Muscle of leg (tissue), 16 donors: ENCODE measurements at places on chromosomes 1 and 21. TPM values are rescaled to one million over a fixed set of nuclear protein-coding genes. Genes with fewer than 3 reads are reported as not detected.

Gene SPATA45
- not detected for polyA plus RNA-seq

Gene ALPL
- 3.2 TPM for polyA plus RNA-seq

Gene ICOSLG
- polyA plus RNA-seq: 8.6 TPM

Gene FCRLA
- 0.74 TPM for polyA plus RNA-seq

Gene TIE1
- 44.5 TPM for polyA plus RNA-seq

Gene OLFML2B
- polyA plus RNA-seq: 150 TPM

Gene CD2
- polyA plus RNA-seq: 0.28 TPM

Gene PTPRU
- polyA plus RNA-seq: 9.0 TPM

Gene MFAP2
- polyA plus RNA-seq: 150 TPM

GRCh38 chr21:31682620-31683019 is 23.1 kb downstream of the SOD1 start:
- H3K36me3 ChIP-seq: peaks cover 30% of the 10 kb centered on the region
- no peaks in the 10 kb centered on the region for H3K27me3 ChIP-seq
- no peak overlapping the region for H3K27ac ChIP-seq
- H3K4me3 ChIP-seq: no peak overlapping the region
- H3K4me1 ChIP-seq: no peaks in the 10 kb centered on the region

DNA sequence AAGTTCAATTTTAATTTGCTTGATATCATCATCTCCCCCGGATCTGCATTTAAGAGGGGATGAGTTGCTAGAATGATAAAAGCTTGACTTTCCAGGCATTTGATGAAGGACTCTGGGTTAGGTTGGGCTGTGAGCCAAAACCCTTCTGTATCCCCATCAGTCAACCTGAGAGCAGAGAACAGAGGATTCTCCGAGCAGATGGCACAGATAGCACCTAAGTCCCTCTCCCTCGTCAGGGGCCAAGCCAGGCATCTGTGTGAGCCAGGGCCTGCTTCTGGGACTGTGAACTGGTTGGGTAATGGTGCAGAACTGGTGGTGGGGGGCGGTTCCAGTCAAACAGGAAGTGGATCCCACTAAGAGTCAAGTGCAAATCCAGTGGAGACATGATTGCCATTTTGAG is 205.8 kb downstream of the TNR start:
- H3K36me3 ChIP-seq: no peaks in the 10 kb centered on the region
- H3K4me3 ChIP-seq: no peak overlapping the region
- no peak overlapping the region for H3K27ac ChIP-seq
- H3K4me1 ChIP-seq: no peaks in the 10 kb centered on the region
- no peaks in the 10 kb centered on the region for H3K27me3 ChIP-seq
- DNase-seq: no peak

- H3K27me3 ChIP-seq: no peaks in the 10 kb centered on the region
- H3K4me1 ChIP-seq: no peaks in the 10 kb centered on the region
- DNase-seq: peak; percentile 24
- H3K36me3 ChIP-seq: no peaks in the 10 kb centered on the region
Measured at GRCh38 chr1:40394491-40395172, 21.1 kb downstream of the SMAP2 start.

GRCh38 chr1:82453511-82454185 is 652.9 kb downstream of the ADGRL2 start:
- DNase-seq: no peak
- no peak overlapping the region for H3K4me3 ChIP-seq
- no peaks in the 10 kb centered on the region for H3K4me1 ChIP-seq
- no peaks in the 10 kb centered on the region for H3K27me3 ChIP-seq

DNA sequence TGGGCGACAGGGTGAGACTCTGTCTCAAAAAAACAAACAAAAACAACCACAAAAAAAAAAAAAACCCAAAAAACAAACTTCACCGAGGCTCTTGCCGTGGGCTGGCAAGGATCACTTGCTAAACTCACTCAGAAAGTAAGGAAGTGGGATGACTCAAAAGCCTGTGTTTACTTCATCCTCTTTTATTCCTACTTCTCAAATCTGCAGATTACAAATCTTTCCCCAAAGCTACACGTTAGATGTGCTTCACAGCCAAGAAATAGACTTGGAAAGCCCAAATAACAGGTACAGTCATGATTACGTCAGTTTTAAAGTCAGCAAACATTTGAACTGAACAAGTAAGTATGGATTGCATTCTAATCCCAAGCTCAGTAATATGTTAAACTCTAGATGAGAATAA is 359.3 kb downstream of the ADGRL2 start:
- no peaks in the 10 kb centered on the region for H3K27me3 ChIP-seq
- H3K27ac ChIP-seq: peak overlapping the region; percentile 31
- H3K4me3 ChIP-seq: no peak overlapping the region
- no peaks in the 10 kb centered on the region for H3K36me3 ChIP-seq

- H3K27me3 ChIP-seq: no peaks in the 10 kb centered on the region
- DNase-seq: peak; percentile 90
- peak overlapping the region; percentile 62 for H3K4me3 ChIP-seq
- H3K36me3 ChIP-seq: peaks cover 11% of the 10 kb centered on the region
Measured at GRCh38 chr1:156291226-156292061, 4.0 kb downstream of the GLMP start.

- H3K4me3 ChIP-seq: no peak overlapping the region
- H3K4me1 ChIP-seq: peaks cover 27% of the 10 kb centered on the region
- DNase-seq: peak; percentile 49
- H3K27me3 ChIP-seq: no peaks in the 10 kb centered on the region
- H3K27ac ChIP-seq: no peak overlapping the region
Measured at GRCh38 chr1:156464335-156464734, 36.2 kb downstream of the MEF2D start.

DNA sequence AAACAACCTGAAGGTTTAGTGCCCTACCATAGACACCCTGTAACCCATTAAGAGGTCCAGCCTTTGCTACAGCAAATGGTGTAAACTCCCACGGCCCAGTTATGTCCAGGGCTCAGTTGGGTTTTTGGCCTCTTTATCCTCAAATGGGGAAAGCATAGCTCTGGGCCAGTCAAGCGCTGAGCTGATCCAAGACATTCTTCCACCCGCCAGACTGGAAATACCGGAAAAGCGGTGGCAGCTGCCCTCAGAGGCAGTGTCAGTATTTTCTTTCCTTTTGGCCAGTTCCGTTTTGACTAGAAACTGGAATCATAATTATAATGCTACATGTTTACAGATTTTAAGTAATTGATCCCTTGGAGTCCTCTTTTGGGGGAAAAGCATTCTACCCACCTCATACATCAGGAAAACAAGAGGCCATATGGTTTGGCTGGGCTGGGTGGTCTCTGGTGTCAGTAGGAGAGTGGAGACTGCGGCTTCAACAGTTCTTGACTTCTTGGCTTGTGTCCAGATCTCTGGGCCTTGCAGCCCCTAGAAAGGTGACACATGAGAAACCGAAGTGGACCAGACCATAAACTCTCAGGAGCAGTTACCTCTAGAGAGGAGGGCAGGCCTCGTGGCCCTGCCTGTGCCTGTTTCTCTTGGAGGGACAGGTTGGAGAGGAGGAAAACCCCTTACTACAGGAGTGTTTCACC is 30.2 kb upstream of the CLDN14 start:
- no peaks in the 10 kb centered on the region for H3K27me3 ChIP-seq
- no peaks in the 10 kb centered on the region for H3K36me3 ChIP-seq
- no peak overlapping the region for H3K4me3 ChIP-seq
- peak; percentile 20 for DNase-seq
- peaks cover 16% of the 10 kb centered on the region for H3K4me1 ChIP-seq

DNA sequence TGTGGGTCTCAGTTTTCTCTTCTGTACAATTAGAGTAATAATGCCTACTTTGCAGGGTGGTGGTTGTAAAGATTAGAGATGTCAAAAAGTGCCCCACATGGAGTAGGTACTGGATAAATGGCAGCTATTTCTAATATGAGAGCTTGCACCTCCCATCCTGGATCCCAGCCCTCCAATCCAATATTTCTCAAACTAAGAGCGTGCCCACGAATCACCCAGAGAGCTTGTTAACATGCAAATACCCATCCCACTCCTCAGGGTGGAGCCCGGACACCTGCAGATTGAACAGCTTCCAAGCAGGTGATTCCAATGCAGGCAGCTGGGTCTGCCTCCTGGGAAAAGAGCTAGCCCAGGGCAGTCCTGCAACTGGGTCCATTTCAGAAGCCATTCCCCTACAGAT is 33.0 kb downstream of the LRRN2 start:
- peaks cover 25% of the 10 kb centered on the region for H3K27me3 ChIP-seq
- H3K4me1 ChIP-seq: no peaks in the 10 kb centered on the region
- H3K4me3 ChIP-seq: no peak overlapping the region
- H3K27ac ChIP-seq: no peak overlapping the region
- H3K36me3 ChIP-seq: no peaks in the 10 kb centered on the region
- no peak for DNase-seq

DNA sequence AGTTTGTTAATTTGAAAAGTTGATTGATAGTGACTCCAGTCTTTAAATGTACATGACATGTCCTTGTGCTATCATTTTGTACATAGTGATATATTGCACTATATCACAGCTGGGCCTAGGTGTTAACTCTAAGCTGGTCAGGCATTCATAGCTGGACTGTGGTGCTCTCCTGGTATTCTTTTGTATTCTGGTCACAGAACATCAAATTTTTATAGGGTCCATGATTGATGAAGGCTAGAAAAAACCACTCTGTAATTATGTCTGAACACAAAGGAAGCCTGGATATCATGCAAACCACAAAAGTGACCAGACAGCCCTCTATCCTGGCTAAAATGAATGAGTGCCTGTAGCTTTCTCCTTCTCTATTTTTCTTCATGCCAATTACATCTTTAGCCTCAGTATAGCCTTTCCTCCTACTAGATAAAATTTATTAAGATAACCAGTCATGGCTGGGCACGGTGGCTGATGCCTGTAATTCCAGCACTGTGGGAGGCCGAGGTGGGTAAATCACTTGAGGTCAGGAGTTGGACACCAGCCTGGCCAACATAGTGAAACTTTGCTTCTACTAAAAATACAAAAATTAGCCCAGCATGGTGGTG is 134.9 kb upstream of the B3GALT2 start:
- H3K4me3 ChIP-seq: no peak overlapping the region
- DNase-seq: no peak
- no peaks in the 10 kb centered on the region for H3K27me3 ChIP-seq
- H3K36me3 ChIP-seq: no peaks in the 10 kb centered on the region
- H3K4me1 ChIP-seq: no peaks in the 10 kb centered on the region

DNA sequence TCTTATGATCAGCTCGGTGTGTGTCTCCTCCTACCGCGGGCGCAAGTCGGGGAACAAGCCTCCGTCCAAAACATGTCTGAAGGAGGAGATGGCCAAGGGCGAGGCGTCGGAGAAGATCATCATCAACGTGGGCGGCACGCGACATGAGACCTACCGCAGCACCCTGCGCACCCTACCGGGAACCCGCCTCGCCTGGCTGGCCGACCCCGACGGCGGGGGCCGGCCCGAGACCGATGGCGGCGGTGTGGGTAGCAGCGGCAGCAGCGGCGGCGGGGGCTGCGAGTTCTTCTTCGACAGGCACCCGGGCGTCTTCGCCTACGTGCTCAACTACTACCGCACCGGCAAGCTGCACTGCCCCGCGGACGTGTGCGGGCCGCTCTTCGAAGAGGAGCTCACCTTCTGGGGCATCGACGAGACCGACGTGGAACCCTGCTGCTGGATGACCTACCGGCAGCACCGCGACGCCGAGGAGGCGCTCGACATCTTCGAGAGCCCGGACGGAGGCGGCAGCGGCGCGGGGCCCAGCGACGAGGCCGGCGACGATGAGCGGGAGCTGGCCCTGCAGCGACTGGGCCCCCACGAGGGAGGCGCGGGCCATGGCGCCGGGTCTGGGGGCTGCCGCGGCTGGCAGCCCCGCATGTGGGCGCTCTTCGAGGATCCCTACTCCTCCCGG is 1.5 kb downstream of the KCNC4 start:
- H3K27ac ChIP-seq: no peak overlapping the region
- H3K36me3 ChIP-seq: no peaks in the 10 kb centered on the region
- no peak for DNase-seq
- H3K27me3 ChIP-seq: peaks cover 55% of the 10 kb centered on the region
- peak overlapping the region; percentile 46 for H3K4me3 ChIP-seq

DNA sequence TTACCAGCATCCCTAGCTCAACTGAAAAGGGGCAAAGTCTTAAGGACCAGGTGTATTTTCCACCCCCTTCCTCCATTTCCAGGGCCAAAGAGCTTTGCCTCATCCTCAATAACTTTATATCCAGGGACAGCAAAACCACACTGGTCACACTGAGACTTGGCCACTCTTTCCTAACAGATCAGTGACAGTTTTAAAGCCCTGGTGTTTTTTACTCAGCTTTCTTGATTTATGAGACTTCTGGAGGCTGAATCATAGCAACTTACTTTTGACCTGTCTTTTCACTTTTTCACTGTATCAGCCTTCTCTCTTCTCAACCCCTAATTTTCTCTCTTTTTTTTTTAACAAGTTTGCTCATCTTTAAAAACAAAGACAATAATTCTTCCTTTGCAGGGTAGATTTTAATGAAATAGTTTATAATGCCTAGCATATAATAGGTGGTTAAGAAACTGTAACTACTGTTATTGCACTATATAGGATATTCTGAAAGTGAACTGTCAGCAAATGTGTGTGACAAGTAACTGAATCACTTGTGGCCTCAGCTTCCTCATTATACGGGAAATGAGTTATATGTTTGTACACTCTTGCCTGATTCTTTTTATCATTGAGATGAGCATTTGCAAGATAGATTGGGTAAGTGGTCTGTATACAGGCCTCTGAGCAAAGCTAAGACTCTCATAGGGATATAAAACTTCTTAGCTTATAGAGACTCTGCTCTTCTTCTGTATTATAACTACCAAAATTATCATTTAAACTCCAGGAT is 19.7 kb upstream of the DYNLT5 start:
- no peak for DNase-seq
- H3K27me3 ChIP-seq: no peaks in the 10 kb centered on the region
- H3K27ac ChIP-seq: no peak overlapping the region
- H3K36me3 ChIP-seq: no peaks in the 10 kb centered on the region
- no peak overlapping the region for H3K4me3 ChIP-seq

DNA sequence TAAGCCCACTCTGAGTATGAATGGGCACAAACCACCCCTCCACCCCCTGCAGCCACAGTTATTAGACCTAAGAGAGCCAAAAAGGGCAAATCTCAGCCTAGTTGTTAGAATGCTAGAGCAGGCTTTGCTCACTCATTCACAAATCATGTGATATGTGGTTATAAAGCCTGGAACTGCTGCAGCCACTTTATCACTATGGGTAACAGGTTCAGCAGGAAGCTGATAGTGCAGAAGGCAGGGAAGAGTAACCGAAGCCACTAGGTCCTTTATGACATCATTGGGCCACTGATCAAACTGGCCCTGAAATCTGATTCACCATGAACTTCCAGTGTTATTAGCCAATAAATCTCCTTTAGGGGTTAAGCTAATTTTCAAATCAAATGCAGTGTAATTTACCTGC is 134.7 kb downstream of the GRIK1 start:
- H3K4me1 ChIP-seq: no peaks in the 10 kb centered on the region
- H3K4me3 ChIP-seq: no peak overlapping the region
- no peak for DNase-seq
- H3K36me3 ChIP-seq: no peaks in the 10 kb centered on the region
- H3K27me3 ChIP-seq: no peaks in the 10 kb centered on the region

DNA sequence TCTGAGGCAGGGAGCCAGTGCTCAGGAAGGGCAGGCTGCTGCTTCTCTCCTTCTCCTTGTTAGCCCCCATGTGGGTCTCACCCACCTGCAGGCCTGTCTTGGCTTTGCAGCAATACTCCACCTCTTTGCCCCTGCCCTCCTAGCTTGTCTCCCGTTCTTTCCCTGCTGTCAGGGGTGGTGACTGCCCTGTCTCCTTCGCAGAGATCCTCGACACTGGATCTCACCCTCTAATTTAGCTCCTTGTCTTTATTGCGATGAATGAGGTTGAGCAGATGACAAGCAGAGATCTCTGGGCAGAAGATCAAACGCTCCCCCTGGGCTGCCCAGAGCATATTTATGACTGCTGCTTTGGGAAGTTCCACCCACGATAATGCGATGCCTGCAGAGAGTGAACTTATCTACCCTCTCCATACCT is 199.2 kb downstream of the ROR1 start:
- no peak overlapping the region for H3K27ac ChIP-seq
- H3K36me3 ChIP-seq: no peaks in the 10 kb centered on the region
- H3K27me3 ChIP-seq: no peaks in the 10 kb centered on the region
- DNase-seq: no peak
- H3K4me1 ChIP-seq: peaks cover 2% of the 10 kb centered on the region
